Hematopoietic multipotent progenitor cell treated with erythropoietin and hydrocortisone succinate and interleukin-3 and kit ligand, for 4 days (in vitro differentiated cells): ENCODE measurements at places on chromosomes 2 and 18.

GRCh38 chr2:8582191-8582590, 99.7 kb upstream of the ID2 start:
- DNase-seq, result no peak

DNA sequence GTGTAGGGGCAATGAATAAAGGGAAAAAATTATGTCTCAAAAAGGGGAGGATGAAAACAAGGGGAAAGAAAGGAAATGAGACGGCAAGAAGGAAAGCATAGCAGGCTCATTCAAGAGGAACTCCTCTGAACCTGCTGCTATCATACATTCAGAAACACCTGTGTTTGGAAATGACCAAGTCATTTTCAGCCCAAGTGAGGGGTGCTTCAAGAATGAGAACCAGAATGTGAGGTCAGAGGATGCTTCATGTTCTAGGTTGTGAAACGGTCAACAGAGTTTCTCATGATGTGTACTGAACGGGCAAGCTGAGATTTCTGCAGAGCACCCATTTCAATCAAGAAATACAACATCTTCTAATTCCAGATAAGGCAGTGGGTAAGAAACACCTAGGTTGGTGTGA, 1367.2 kb upstream of the CELF4 start:
- DNase-seq, result no peak

GRCh38 chr18:3605486-3605952, 155.5 kb downstream of the TGIF1 start:
- peak; percentile 47 for DNase-seq

GRCh38 chr2:189179570-189179950, at the start of gene COL5A2:
COL5A2 (minus strand) TSS chr2:189179761; CDS start chr2:189179604, 157 bp downstream.
- no peak for DNase-seq

DNA sequence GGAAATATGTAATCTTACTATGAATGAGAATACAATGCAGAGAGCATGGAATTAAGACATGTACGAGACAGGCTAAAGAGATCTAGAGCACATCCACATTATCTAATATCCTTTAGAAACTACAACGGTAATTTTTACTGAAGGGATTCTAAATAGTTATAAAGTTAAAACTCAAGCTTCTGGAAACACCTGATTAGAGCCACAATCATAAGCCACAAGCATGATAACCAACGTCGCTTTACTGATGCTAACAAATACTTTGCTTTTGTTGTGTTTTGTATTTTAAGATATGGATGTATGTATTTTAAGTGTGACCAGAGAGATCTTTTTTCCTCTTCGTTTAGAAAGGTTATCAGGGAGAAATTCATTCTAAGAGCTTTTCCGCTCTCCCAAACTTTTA, 44.0 kb upstream of the STK17B start:
- DNase-seq, result peak; percentile 54

- DNase-seq, result no peak
These were observed 305.4 kb downstream of the LPIN1 start for GRCh38 chr2:12051831-12052230.

- DNase-seq, result no peak
These were observed 32.0 kb downstream of the NEDD4L start for GRCh38 chr18:58076052-58076451.

DNA sequence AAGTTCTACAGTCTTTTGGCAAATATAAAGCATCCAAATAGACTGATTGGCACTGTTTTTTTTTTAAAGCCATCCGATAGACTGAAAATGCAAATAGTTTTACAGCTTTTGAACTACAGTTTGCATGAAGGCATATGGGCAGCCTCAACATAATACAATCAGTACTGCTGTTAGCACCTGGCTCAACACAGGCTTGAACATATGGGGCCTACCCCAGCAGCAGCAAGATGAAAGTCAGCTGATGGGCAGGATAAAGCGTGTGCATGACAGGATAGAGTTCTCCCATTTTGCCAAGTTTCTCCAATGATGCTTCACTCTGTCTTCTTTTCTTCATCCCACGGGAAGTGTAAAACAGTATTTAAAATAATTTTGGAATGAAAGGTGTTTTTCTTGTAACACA, 1.3 kb upstream of the AKAIN1 start:
- no peak for DNase-seq

GRCh38 chr2:14693874-14694273, 61.4 kb downstream of the LRATD1 start:
- no peak for DNase-seq

DNA sequence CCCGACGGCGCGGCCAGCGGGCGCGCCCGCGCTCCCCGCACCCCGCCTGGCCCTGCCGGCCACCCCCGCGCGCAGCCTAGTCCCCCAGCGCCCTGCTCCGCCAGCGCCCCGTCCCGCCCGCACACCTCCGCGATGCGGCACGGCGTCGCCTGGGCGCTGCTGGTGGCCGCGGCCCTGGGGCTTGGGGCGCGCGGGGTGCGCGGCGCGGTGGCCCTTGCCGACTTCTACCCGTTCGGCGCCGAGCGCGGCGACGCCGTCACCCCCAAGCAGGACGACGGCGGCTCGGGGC, 232 bp downstream of the SNED1 start:
- DNase-seq, result no peak

- peak; percentile 60 for DNase-seq
These were observed 34.5 kb downstream of the TTLL4 start for GRCh38 chr2:218745160-218745558.

GRCh38 chr2:135050684-135051083, 1.4 kb upstream of the RAB3GAP1 start:
- peak; percentile 27 for DNase-seq

DNA sequence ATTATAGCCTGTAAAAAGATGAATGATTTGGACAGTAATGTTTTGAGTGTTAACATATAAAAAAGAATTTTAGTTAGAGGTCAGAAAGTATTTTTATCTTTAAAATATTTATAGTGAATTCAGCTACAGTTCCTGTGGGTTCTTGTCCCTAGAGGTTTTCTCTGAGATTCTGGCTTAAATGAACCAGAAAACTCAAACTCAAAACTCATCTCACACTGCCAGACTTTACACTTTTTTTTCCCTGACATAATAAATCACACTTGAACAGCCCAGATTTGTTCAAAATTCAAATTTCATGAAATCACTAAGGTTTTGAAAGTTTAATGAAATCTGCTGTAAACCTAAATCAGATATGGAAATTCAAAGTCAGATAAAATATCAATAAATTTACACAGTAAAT, 92.3 kb downstream of the KCNH7 start:
- DNase-seq, result no peak

DNA sequence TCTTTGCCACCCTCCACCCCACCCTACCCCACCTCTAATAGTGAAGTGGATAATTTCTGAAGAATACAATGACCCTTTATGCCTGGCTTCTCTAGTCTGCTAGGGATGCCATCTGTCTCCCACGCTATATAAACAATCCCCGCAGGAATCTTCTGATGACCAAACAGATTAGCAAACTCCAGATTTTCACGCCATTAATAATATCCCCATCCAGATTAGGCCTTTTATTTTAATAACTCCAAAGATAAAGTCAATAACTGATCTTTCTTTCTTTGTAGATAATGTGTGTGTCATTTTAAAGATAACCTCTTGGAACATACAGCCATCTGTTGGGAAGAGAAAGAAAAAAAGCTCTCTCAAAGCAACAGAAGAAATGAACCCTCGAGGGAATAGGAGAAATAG, 47.9 kb upstream of the CCDC150 start:
- no peak for DNase-seq

DNA sequence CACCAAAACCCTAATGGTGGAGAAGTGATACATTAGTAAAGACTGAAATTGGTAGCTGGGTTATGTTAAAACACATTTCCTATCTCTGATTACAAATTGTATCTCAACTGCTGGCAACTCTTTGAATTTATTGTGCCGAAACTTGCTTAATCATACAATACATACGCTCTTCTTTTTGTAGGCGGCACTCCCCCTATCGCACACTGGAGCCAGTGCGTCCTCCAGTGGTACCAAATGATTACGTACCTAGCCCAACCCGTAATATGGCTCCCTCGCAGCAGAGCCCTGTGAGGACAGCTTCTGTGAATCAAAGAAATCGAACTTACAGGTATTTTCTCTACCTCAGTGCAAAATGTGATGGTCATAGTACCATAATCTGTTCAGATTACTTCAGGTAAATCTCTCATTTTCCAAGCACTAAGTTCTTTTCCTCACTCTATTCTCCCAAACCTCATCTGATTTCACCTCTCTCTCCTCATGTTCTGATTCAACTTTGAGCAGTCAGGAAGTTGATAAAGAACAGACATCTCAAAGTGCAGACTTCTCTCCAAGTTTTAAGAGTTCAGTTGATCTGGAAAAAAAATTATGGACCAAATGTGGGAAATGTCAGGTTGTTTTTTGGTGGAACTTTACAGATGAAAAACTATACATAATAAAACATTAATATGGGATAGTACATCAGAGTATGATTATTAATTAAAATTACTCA, 66.5 kb downstream of the ABI2 start:
- DNase-seq, result peak; percentile 60

DNA sequence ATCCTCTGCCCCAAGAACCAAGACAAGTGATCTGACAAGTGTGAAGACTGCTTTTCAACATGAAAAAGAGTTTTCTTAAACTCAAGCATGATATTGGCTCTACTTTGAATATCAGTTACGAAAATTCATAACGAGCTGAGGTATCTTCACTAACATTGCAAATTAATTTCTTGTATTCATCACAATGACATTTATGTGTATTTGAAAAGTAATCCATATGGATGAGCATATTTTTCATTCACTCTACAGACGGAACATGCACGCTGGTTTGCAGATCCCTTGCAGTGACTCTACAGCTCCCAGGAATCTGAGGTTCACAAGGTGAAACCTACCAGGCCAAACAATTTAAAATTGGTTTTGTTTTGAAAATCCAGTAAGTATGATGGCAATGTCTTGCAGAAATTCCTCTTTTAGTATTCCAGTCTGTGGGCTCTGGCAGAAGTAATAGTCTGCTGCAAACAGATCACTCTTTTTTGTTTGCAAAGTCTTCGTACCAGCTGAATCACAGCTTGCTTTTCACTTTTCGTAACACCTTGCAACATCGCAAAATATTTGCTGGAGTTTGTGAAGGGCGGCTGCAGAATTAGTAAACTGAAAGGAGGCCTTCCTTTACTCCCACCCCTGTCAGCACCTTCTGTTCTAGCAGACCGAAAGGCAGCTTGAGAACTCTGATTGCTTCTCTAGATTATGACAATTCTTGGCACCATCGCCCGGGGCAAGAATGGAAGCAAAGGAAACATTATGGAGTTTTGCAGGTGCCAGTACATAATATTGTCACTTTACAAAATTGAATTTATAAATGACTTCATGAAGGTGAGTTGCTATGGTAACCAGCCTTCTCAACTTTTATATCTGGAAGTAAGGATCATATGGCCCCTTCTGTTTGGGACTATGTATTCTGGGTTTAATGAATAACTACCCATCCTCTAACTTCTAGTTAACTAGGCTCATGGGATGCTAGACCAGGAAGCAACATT, 168.7 kb downstream of the TMEM247 start:
- DNase-seq, result no peak

DNA sequence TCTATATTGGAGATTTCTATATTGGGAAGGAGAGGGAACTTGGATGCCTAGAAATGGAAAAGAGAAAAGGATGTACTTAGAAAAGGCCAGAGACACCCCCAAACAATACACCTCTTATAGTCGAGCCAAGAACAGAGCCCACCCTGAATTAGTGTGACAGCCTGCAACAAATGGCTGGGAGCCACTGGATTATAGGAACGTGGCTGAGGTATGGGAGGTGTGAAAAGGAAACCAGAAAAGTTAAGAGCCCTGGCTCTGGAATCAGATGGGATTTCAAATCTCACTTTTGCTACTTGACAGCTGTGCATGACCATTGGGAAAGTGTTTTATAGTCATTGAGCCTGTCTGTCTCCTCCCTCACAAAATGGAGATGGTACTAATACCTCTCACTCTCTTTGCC, 394.0 kb downstream of the ZNF521 start:
- DNase-seq, result no peak

GRCh38 chr18:74456349-74457042, 612 bp downstream of the DIPK1C start:
- DNase-seq, result no peak

- no peak for DNase-seq
These were observed 503.6 kb downstream of the ARHGAP15 start for GRCh38 chr2:143632751-143633374.

GRCh38 chr2:126913881-126914615, 15.4 kb downstream of the TEX51 start:
- DNase-seq, result no peak

DNA sequence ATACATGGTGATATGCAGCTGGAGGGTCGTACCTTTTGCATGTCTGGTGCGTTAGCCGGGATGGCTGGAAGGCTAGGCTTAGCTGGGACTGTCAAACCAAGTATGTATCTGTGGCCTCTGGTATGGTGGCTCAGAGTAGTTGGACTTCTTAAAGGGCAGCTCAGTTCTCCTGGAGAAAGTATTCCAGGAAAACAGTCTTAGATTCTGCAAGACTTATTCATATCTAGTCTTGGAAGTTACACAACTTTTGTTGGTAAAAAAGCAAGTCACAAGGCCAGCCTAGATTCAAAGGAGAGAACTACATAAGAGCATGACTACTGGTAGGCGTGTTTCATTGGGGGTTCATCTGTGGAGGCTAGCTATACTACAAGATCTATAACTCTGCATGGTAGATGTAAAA, 45.5 kb downstream of the EML4 start:
- no peak for DNase-seq

GRCh38 chr2:109527079-109527478, 86.7 kb downstream of the SEPTIN10 start:
- no peak for DNase-seq

GRCh38 chr2:8162552-8162951, 519.3 kb upstream of the ID2 start:
- no peak for DNase-seq

DNA sequence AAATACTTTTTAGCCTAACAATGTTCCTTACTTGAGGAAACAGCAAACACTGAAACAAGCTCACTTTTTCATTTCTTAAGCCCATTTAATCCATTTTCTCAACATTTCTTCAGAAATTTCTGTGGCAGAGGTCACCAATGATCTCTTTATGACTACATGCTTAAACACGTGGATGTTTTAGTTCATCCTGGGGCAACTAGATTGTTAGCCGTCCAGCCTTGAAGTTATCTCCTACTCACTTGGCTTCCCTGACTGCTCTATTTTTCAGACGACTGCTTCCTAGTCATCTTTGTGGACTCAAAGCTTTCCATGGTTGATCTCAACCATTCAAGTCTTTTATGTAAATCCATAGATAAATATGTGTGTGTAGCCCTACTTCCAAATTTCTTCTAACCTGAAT, 24.1 kb downstream of the CD302 start:
- no peak for DNase-seq
